ENCODE measurements at places on chromosomes 16 and 17.

DNA sequence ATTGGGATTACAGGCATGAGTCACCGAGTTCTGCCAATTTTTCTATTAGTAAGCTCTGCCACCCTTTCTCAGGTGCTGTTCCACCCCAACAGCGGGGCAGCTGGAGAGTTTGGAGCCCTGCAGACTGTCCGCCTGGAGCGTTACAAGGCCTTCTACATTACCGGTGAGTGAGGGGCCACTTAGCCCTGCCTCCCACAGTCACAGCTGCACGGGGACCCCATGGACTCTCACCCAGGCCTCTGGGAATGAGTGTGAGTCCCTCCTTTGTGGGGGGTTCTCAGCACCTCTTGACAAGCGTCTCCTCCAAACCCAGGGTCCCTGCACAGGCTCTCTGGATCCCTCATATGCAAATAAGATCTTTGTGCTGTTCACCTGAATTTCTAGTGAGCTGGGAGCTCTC is 56.0 kb downstream of the WIPI1 start:
- no peaks in the 10 kb centered on the region for H3K27me3 ChIP-seq
- H3K4me3 ChIP-seq = no peak overlapping the region
- no peaks in the 10 kb centered on the region for H3K36me3 ChIP-seq
- no peak overlapping the region for H3K27ac ChIP-seq

- peaks cover 27% of the 10 kb centered on the region for H3K4me1 ChIP-seq
- no peak for DNase-seq
- H3K27me3 ChIP-seq = peaks cover 28% of the 10 kb centered on the region
- H3K27ac ChIP-seq = no peak overlapping the region
- no peak overlapping the region for H3K4me3 ChIP-seq
- no peaks in the 10 kb centered on the region for H3K36me3 ChIP-seq
Measured at GRCh38 chr16:88923926-88924833, 52.8 kb downstream of the CBFA2T3 start.

DNA sequence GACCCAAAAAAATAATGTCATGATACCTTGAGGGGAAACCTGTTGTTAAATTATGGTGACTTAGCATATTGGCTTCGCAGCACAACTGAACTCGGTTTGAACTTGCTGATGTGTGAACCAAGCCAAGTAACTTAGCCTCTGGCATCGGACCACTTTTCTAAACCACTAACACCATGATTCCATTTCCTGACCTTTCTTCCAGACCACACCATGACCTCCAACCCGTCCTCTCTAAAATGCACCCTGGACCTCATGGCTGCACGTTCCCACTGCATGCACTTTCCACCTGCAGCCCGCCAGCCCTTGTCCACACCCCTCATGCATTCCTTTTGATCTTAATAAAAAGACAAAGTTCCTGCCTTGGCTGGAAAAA is 29.3 kb downstream of the DYNLRB2 start:
- H3K4me1 ChIP-seq = no peaks in the 10 kb centered on the region
- DNase-seq = no peak
- H3K27ac ChIP-seq = no peak overlapping the region
- H3K27me3 ChIP-seq = no peaks in the 10 kb centered on the region
- H3K36me3 ChIP-seq = no peaks in the 10 kb centered on the region

- DNase-seq = no peak
- peaks cover 55% of the 10 kb centered on the region for H3K27me3 ChIP-seq
- H3K4me3 ChIP-seq = no peak overlapping the region
Measured at GRCh38 chr17:58321571-58322525, 6.7 kb downstream of the TSPOAP1 start.

All from SJSA1 (cell line).